CD4-positive, alpha-beta memory T cell (primary cell): ENCODE measurements at places on chromosomes 12 and 14. TPM values are rescaled to one million over a fixed set of nuclear protein-coding genes. Genes with fewer than 3 reads are reported as not detected.

GRCh38 chr12:32545413-32545980 is 133.6 kb upstream of the DNM1L start:
- H3K27me3 ChIP-seq = no peaks in the 10 kb centered on the region
- H3K36me3 ChIP-seq = no peaks in the 10 kb centered on the region
- H3K27ac ChIP-seq = no peak overlapping the region
- H3K4me1 ChIP-seq = no peaks in the 10 kb centered on the region
- H3K4me3 ChIP-seq = no peak overlapping the region
- no peak for DNase-seq

DNA sequence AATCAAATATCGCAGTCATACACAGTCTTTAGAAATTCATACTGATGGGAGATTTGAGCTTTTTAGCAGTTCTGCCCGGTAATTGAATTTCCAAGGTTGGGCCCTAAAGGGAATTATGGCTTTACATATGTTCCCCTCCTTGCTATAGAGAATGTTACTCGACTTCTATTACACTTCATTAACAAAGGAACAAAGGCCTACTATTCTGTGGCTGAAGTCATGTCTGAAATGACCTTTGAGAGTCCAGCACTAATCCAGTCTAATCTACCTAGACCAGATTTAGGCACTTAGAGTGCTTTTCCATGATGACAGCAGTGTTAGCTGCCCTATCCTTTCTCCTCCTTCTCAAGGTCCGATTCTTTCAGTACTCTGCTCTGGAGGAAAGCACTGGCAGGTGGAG is 305.3 kb downstream of the MED13L start:
- no peaks in the 10 kb centered on the region for H3K27me3 ChIP-seq
- no peaks in the 10 kb centered on the region for H3K4me1 ChIP-seq
- peaks cover 61% of the 10 kb centered on the region for H3K36me3 ChIP-seq
- H3K4me3 ChIP-seq = no peak overlapping the region
- DNase-seq = no peak

DNA sequence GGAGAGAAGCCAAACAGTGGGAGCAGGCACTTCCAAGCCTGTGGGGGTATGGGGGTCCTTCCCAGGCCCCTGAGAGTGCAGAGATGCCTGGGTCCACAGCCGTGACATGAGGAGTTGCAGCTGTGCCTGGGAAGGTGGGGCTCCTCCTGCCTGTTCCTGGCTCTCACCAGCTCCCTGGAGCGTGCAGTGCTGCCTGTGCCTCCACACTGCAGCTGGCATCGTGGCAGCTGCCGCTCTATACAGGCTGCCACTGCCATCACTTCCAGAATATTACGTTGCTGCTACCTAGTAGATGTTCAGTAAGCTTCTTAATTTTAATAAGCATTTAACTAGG is 223.7 kb downstream of the KCNC2 start:
- no peak for DNase-seq
- no peaks in the 10 kb centered on the region for H3K36me3 ChIP-seq
- H3K4me1 ChIP-seq = no peaks in the 10 kb centered on the region
- no peaks in the 10 kb centered on the region for H3K27me3 ChIP-seq

GRCh38 chr12:108823804-108824203 is 33.6 kb downstream of the SSH1 start:
- no peak for DNase-seq
- peaks cover 10% of the 10 kb centered on the region for H3K36me3 ChIP-seq
- no peaks in the 10 kb centered on the region for H3K27me3 ChIP-seq
- no peak overlapping the region for H3K4me3 ChIP-seq
- no peaks in the 10 kb centered on the region for H3K4me1 ChIP-seq
- no peak overlapping the region for H3K27ac ChIP-seq

DNA sequence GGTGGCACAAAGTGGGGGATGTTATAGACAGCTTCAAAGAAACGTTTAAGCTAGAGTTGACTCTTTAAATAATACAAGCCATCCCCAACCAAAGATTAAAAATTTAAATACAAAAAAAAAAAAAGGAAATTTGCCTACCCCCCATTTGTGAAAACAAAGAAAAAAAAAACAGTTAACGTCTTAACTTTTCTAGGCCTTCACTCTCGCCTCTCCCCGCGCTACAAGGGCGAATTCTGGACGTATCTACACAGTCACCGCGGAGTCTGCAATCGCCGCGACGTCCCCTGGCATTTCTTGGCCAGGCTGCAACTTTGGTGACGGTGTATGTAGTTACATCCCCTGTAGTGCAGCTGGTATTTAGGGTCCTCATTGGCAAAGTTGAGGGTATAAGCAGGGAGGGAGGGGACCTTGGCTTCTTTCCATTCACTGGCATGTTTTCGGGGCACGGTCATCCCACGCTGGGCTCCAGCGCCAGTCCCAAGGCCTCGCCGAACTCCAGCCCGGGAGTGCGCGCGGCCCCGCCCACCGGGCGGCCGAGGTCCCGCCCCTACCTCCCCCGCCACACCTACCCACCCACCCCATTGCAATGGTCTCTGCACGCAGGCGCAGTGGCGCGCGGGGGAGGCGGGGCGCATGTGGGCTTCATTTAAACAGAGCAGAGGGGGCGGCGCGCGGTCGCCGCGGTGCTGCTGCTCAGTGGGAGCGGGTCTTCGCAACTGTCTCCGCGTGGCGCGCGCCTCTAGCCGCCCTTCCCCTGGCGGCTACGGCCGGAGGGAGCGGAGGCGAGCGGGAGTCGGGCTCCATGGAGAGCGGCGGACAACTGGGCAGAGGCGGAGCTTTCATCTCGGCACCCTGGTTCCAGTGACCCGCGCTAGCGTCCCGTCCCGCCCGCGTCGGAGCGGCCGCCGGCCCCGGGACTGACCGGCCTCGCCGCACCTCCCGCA is at the start of gene NUDT4:
Gene NUDT4 (plus strand): TSS at position 674 of the 944 bp plus-strand sequence. CDS start 398 bp downstream, outside the sequence.
- H3K27me3 ChIP-seq = no peaks in the 10 kb centered on the region
- no peaks in the 10 kb centered on the region for H3K36me3 ChIP-seq
- H3K27ac ChIP-seq = peak within 1 kb of the TSS; percentile 84

DNA sequence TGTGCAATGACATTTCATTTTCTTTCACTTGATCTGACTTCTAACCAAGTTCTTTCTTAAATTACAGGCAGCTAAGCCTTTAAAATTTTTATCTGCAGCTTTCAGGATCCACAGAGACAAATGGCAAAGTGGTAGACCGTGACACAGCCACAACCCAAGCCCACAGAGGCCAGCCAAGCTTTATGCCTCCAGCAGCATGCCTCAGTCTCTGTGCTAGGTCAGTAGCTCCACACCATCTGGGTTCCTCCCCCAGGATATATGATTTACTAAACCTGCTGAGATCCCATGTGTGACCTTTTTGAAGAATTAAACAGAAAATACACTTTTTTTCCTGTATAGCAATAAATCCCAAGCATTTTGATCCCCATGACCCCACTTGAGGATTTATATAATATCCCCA is 290.4 kb upstream of the CAND1 start:
- H3K4me3 ChIP-seq = no peak overlapping the region
- H3K27ac ChIP-seq = no peak overlapping the region
- H3K36me3 ChIP-seq = no peaks in the 10 kb centered on the region
- H3K4me1 ChIP-seq = no peaks in the 10 kb centered on the region
- no peak for DNase-seq

GRCh38 chr12:28824849-28825248 is 324.2 kb upstream of the FAR2 start:
- H3K4me3 ChIP-seq = no peak overlapping the region
- no peaks in the 10 kb centered on the region for H3K4me1 ChIP-seq
- no peak for DNase-seq
- H3K27ac ChIP-seq = no peak overlapping the region
- no peaks in the 10 kb centered on the region for H3K36me3 ChIP-seq

The DTX1 gene
- total RNA-seq = 7.0 TPM

The TAS2R20 gene
- total RNA-seq = 2.5 TPM

DNA sequence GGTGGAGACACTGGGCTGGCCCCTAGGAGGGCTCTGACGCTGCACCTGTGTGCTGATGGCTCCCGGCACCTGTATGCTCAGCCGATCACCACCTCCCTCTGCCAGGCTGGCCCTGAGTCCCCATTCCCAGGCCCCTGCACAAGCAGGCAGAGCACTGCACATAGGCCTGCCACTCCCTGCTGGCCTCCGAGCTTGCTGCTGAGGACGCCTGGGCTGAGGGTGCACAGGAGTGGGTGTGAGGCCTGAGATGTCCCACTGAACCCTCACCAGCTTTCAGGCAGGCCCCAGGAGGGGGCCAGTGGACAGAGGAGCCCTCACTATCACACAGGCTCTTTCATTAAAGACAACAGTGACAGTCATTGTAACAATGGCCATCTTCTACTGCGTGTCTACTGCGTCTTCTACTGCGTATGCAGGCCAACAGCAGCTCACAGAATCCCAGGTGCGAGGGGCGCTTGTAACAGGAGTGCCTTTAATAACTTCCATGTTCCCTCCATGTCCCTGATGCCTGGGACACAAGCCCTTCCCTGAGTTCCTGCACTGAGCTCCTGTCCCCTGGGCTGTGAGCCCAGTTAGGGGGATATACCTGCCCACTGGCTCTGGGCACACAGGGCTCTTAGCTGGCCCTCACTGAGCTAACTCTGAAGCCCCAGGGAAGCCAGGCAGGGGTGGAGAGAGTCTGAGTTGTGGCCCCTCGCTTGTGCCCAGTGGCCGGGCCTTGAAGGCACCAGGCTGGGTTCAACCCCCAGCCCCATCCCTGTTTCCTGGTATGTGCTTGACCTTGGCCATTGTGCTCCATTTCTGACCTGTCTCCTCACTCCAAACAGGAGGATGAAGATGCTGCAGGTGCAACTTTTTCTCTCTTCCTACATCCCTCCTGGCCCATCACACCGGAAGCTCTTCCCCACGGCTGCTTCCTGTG is 71.3 kb downstream of the PRIMA1 start:
- H3K27me3 ChIP-seq = no peaks in the 10 kb centered on the region
- DNase-seq = no peak
- no peak overlapping the region for H3K27ac ChIP-seq
- no peaks in the 10 kb centered on the region for H3K36me3 ChIP-seq
- H3K4me3 ChIP-seq = no peak overlapping the region

DNA sequence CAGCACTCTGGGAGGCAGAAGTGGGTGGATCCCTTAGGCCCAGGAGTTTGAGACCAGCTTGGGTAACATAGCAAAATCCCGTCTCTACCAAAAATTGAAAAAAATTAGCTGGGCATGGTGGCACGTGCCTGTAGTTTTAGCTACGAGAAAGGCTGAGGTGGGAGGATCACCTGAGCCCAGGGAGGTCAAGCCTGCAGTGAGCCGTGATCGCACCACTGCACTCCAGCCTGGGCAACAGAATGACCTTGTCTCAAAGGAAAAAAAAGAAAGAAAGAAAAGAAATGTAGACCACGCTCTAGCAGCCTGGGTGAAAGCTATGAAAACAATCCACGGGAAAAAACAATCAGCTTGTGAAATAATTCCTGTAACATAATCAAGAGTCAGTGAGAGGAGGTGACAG is 29.0 kb downstream of the SARNP start:
- no peak overlapping the region for H3K27ac ChIP-seq
- no peak for DNase-seq

DNA sequence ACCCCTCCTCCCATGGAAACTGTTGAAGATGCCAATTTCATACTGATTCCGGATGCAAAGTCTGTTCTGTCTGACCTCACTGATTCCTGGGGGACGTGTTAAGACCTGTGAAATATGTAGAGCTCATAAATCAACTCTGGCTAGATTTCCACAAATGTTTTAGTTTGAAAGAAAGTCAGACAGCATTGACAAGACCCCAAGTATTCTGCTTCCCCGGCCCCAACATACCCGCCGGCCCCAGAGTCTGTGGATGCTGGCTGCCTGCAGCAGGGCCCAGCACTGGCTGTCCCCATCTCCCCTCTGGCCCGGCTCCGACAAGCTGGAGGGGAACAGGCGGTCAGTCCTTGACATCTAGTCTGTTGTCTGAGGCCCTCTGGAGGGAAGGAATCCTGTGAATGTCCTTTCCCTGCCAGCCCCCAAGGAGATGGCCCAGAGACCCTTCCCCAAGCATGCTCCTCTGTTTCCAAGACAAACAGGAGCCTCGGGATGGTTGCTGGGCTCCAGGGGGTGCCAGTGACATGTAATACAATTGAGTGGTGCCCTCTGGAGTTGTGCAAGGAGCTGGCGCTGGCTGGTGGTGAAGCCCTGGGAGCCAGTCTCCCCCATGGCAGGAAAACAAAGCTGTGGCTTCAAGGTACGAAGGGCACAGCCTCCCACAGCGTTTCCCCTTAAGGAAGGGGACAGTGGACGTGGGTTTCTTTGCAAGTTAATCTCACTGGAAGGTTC is 22.3 kb downstream of the FBLN5 start:
- no peaks in the 10 kb centered on the region for H3K27me3 ChIP-seq
- H3K36me3 ChIP-seq = no peaks in the 10 kb centered on the region
- no peak overlapping the region for H3K27ac ChIP-seq
- H3K4me3 ChIP-seq = no peak overlapping the region
- H3K4me1 ChIP-seq = no peaks in the 10 kb centered on the region

The WNT1 gene
- 2.8 TPM for total RNA-seq

DNA sequence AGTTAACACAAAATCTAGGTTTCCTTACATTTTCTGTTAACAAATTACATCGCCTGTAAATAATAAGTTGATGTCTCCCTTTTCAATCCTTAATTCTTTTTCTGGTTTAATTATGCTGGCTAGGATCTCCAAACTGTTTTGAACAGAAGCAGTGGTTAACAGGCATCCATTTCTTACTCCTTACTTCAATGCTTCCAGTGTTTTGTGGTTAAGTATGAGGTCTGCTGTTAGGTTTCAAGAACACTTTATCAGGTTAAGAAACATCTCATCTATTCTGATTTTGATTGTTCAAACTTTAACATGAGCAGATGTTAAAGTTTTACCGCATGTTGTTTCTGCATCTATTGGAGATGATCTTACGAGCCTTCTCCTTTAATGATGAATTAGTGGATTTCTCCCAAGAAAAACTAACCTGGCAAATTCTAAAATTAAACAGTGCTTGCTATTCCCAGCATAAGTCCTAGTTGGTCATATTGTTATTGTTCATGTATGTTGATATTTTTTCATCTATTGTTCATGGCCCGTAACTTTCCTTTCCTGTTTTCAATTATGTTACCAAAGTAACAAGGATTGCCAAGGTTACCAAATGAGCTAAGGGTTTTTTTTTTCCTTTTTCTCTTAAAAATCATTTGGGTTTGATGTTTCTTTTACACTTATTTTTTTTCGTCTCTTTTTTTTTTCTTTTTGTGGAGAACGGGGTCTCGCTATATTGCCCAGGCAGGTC is 33.4 kb downstream of the POLE start:
- no peak for DNase-seq
- H3K4me1 ChIP-seq = no peaks in the 10 kb centered on the region
- no peaks in the 10 kb centered on the region for H3K27me3 ChIP-seq
- H3K27ac ChIP-seq = no peak overlapping the region
- peaks cover 43% of the 10 kb centered on the region for H3K36me3 ChIP-seq

DNA sequence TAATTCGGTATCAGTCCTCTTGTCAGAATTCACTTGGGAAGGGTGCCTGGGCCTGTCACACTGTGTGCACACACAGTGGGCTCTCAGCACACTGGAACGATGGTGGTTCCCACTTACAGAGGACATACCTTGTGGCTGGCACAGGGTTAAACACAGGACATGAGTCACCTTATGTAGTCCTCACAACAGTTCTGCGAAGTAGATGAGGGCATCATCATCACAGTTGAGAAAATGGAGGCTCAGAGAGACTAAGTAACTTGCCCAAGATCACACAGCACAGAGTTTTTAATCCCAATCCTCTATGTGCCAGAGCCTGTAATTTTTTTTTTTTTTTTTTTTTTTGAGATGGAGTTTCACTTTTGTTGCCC is 90.7 kb downstream of the NINJ2 start:
- H3K27me3 ChIP-seq = no peaks in the 10 kb centered on the region
- H3K36me3 ChIP-seq = no peaks in the 10 kb centered on the region
- no peak overlapping the region for H3K27ac ChIP-seq
- no peak for DNase-seq
- H3K4me3 ChIP-seq = no peak overlapping the region
- H3K4me1 ChIP-seq = peaks cover 35% of the 10 kb centered on the region

GRCh38 chr12:24803430-24804245 is 145.3 kb downstream of the BCAT1 start:
- H3K4me3 ChIP-seq = no peak overlapping the region
- H3K36me3 ChIP-seq = no peaks in the 10 kb centered on the region
- peaks cover 17% of the 10 kb centered on the region for H3K4me1 ChIP-seq
